Caki2 (cell line): ENCODE measurements at places on chromosomes 11 and 22. TPM values are rescaled to one million over a fixed set of nuclear protein-coding genes. Genes with fewer than 3 reads are reported as not detected.

The OR10G4 gene
- not detected in 2 replicates for total RNA-seq

GRCh38 chr11:122307476-122308035 is 191.5 kb upstream of the BLID start:
- DNase-seq: no peak

- DNase-seq: no peak
These were observed 42.0 kb downstream of the SGSM3 start for GRCh38 chr22:40412441-40412840.

The OR52E6 gene
- total RNA-seq: not detected in 2 replicates

DNA sequence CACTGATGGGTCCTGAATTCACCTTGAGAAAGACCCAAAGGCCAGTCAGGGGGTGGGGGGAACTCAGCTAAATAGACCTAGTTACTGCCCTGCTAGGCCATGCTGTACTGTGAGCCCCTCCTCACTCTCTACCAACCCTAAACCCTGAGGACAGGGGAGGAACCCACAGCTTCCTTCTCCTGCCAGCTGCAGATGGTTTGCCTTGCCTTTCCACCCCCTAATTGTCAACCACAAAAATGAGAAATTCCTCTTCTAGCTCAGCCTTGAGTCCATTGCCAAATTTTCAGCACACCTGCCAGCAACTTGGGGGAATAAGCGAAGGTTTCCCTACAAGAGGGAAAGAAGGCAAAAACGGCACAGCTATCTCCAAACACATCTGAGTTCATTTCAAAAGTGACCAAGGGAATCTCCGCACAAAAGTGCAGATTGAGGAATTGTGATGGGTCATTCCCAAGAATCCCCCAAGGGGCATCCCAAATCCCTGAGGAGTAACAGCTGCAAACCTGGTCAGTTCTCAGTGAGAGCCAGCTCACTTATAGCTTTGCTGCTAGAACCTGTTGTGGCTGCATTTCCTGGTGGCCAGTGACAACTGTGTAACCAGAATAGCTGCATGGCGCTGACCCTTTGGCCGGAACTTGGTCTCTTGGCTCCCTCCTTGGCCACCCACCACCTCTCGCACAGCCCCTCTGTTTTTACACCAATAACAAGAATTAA is 2.4 kb upstream of the TTC36 start:
- no peak for DNase-seq

DNA sequence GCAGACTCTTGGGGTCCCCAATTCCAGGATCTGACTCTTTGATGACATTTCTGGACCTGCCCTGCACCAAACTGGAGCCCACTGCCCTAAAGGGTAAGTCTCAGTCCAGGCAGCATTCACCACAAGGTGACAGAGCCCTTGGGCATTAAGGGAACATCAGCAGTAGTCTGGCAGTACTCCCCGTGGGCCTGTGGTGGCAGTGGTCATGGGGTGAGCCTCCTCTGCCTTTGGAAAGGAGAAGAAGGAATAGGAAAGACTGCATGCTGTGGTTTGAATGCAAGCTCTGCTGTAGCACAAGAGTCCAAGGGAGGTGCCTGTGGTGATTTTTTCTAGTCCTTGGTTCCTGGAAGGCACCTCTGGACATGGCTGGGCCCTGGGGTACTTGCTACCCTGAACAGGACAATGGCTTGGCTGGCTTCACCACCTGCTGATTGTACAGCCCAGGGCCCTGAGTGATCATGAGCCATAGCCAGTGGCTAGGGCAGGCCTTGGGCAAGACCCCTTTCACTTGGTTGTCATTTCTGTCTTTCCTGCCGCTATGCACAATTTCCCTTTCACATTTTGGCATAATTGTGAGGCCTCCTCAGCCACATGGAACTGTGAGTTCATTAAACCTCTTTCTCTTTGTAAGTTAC is 160.7 kb upstream of the GRIA4 start:
- no peak for DNase-seq

The KBTBD3 gene
- 0.14 and 1.2 TPM in 2 replicates for total RNA-seq

The KCTD14 gene
- 7.2 and 10.0 TPM in 2 replicates for total RNA-seq

The MRGPRX4 gene
- total RNA-seq: not detected in 2 replicates

The OR2AG2 gene
- not detected in 2 replicates for total RNA-seq

DNA sequence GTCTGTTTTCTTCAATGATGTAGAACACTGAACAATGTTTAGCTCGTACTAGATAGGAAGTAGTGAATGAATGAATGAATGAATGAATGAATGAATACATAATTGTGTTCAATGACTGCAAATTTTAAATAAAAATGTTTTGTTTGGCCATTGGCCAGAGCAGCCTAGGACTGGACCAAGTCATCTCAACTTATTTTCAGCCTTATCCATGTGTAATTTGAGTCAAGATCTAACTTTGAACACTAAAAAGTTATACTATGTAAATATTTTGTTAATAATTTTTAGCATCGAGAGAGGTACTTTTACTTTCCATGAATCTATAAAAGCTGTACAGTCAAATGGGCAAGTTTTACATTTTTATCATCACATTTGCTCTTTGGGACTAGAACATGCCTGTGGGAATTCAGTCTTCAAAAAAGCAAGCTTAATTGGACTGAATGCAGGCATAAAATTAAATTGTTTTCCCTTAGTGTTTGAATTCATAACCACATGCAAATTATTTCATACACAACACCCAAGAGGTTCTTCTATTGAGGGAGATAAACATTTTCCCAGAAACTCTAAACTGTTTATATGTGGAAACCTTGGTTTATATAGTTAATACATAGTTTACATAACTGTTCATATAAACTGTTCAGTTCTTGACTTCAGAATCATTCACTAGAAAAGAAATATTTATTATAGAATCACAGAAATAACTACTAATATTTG is 222.1 kb upstream of the ANO3 start:
- no peak for DNase-seq

The POU2AF1 gene
- total RNA-seq: not detected in 2 replicates

- DNase-seq: no peak
These were observed 5.1 kb downstream of the TSPAN18 start for GRCh38 chr11:44731685-44732430.

- no peak for DNase-seq
These were observed 24.1 kb downstream of the FDX1 start for GRCh38 chr11:110453684-110454354.

- DNase-seq: no peak
These were observed 6.7 kb downstream of the SMTN start for GRCh38 chr22:31087744-31088215.

GRCh38 chr22:26565181-26565580 is 24.8 kb downstream of the TPST2 start:
- no peak for DNase-seq

- peak; percentile 48 for DNase-seq
These were observed 2.4 kb upstream of the GDPD5 start for GRCh38 chr11:75527938-75528735.

DNA sequence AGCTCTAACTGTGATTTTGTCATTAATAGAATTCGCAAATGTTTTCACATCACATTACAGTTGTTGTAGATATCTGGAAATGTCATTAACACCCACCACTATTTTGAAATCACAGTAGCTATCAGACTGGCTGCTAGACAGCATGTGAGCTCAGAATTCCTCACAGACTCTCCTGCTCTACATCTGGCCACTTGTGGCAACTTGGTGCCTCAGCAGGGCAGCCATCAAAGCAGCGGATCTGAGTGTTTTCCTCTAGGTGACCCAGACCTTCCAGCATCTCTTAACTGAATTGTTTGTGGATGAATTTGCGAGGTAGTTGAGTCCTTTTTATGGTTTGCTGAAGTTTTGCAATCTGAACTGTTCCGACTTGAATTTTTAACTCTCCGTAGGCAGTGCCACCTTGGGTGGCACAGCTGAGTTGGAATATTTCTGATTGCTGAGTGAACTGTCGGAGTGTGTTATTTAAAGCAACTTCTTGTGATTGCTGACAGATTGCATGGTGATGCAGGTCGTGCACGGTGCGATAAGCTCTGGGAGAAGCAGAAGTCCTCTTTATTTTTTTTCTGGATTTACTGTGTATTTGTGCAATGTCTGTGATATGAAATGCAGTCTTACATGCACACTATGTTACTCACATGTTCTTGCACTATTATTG is 114.0 kb upstream of the PLET1 start:
- DNase-seq: no peak

- DNase-seq: no peak
These were observed 84.1 kb downstream of the PDE2A start for GRCh38 chr11:72589802-72590761.

- no peak for DNase-seq
These were observed 34.8 kb upstream of the FZD4 start for GRCh38 chr11:86990031-86990430.

The GTSE1 gene
- 27.6 and 29.8 TPM in 2 replicates for total RNA-seq

The KLHL35 gene
- total RNA-seq: not detected in 2 replicates

DNA sequence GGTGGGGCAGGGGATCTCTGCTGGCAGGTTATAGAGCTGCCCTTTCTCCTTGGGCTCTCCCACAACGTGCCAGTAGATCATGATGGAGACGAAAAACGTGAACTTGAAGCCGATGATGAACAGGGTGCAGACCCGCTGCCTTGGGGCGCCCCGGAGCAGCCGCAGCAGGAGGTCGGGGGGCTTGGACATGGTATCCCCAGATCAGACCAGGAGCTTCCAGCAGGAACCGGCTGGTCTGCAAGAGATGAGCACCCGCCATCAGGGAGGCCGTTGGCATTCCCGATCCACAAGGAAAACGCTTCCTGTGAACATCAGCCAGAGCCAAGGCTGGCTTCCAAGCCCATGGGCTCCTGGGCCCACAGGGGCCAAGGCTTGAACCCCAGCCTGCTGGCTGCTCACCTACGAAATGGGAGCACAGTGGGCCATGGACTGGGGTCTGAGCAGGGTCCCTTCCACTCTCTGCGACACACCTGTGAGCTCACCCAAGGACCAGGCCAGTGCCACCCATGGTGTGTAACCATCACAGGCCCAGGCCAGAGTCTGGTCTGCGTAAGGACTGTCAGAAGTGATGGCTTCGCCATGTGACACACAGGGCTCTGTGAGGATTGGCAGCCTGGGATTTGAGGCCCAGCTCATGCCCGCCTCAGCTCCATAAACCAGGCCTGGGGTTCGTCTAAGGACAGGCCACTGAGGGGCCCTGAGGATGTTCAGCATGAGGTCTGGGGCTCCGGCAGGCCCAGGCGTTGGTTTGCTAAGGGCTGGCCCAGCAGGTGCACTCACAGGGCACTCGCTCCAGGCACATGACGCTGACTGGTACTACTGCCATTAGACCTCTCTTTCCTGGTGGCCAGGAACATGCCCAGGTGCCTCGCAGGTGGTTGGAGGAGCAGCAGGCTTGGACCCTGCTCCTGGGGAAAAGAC is 26.6 kb downstream of the A4GALT start:
- no peak for DNase-seq

The CRYBA4 gene
- total RNA-seq: not detected in 2 replicates

- no peak for DNase-seq
These were observed 76.6 kb upstream of the UCP3 start for GRCh38 chr11:74085542-74085892.

GRCh38 chr11:126874276-126874675 is 126.3 kb downstream of the KIRREL3 start:
- no peak for DNase-seq

DNA sequence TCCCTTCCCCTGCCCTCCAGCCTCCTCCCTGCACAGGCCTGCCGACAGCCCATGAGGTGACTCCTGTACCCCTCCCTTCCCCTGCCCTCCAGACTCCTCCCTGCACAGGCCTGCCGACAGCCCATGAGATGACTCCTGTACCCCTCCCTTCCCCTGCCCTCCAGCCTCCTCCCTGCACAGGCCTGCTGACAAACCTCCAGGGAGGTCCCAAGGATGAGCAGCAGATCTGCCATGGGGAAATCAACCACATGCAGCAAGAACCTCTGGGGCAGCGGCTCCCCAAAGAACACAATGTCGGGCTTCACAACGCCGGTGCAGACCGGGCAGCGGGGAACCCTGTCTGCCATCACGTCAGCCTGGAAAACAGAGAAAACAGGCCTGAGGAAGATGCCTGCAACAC is 12.3 kb downstream of the SIRT3 start:
- DNase-seq: no peak

GRCh38 chr11:71373791-71374454 is 74.3 kb downstream of the DHCR7 start:
- no peak for DNase-seq

- no peak for DNase-seq
These were observed 23.0 kb downstream of the EHF start for GRCh38 chr11:34643846-34644245.

GRCh38 chr22:38124236-38124974 is 13.9 kb upstream of the BAIAP2L2 start:
- DNase-seq: no peak

DNA sequence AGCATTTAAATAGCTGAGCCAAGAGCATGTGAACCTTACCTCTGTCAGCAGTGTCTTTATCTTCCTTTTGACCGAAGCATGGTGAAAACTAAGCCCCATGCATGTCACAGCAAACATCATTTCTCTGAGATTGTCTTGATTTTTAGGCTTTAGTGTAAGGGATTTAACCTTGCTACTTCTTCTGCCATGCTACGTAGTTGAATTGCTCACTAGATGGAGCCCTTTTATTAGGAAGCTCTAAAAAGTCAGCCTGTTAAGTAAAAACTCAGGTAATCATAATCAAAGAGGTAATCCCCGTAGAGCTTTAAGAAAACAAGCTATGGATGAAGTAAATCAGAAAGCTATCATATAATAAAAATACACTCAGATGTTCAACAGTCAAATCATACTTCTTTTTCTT is 149.5 kb downstream of the PGR start:
- no peak for DNase-seq

The HPX gene
- 9.0 TPM in 1 of 2 replicates, not detected in the other for total RNA-seq

- no peak for DNase-seq
These were observed 126.4 kb downstream of the SEZ6L start for GRCh38 chr22:26295563-26296126.

DNA sequence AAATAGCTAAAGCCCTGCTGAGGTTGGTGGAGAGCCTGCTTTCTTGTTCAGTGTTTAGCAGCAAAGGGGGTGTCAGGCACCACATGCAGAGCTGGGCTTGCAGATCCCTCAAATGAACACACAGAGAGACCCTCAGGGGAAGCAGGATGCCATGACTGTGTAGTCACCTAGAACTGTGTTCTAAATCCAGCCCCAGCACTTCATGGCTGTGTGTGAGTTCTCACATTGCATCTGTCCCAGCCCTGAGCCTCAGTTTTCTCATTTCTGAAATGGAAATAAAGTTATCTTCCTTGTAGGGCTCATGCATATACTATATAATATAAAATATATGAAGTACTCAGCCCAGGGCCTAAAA is 47.1 kb downstream of the CWC15 start:
- DNase-seq: no peak

The TEX12 gene
- not detected in 2 replicates for total RNA-seq

The LARGE2 gene
- total RNA-seq: not detected in 2 replicates

GRCh38 chr11:66371627-66372415 is at the start of gene SLC29A2:
Gene SLC29A2, minus strand, starts transcription at chr11:66371760. Its CDS starts 169 bp downstream, at chr11:66371591.
- DNase-seq: no peak

The NPAS4 gene
- total RNA-seq: not detected in 2 replicates
